Stimulated activated CD8-positive, alpha-beta memory T cell treated with anti-CD3 and anti-CD28 coated beads, Interleukin-4, amount 100 ng/mL, for 1 hour (primary cell): ENCODE measurements at places on chromosomes 1 and 21.

DNA sequence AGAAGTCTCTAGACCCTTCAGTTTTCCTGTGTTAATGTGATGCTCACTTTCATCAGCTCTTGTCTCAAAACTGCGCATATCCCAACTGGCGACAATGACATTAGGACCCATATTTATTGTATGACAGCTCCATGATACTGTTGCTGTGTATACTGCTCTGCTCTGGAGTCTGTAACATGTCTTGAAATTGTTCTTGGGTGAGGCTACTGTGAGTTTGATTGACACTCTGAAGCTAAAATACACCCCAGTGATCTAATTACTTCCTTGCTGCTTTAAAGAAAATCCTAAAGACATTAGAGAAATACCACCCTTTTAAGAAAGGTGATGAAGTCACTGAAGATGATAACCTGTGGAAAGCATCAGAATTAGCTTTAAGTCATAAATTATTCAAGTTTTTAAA is 1046.2 kb downstream of the KCNT2 start:
- DNase-seq = no peak

DNA sequence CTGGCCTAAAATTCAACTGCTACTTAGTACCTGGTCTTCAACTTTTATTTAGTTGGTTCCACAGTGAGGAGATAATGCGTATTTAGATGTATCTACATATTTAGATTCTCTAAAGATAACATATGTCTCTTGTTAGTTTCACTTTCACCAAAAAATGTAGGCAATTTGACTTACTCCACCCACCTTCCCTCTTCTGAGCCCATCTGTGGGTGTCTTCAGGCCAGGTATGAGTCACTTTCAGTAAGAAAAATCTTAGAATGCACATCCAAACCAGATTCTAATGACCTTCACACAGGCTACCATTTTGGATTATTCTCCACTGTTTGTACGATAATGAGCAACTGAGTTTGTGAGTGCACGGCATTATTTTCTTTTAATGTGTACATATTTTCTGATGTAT is 501.7 kb downstream of the NEGR1 start:
- DNase-seq = no peak

DNA sequence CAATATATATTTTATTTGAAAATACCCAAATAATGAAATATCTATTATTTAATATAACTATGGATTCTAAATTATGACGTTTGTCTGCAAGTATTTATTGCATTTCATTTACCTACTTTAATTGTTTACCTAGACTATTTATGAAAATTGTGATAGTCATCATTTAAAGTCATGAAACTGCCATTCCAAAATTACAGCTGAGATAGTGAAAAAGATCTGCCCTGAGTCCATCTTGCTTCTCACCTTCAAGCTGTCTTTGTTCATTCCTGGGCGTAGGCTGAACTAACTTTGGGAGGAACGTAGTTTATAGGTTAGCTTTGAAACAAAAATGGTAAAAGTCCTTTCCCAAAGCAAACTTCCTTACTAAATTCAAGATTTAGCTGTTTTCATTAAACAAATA is 12.4 kb upstream of the HPDL start:
- no peak for DNase-seq

DNA sequence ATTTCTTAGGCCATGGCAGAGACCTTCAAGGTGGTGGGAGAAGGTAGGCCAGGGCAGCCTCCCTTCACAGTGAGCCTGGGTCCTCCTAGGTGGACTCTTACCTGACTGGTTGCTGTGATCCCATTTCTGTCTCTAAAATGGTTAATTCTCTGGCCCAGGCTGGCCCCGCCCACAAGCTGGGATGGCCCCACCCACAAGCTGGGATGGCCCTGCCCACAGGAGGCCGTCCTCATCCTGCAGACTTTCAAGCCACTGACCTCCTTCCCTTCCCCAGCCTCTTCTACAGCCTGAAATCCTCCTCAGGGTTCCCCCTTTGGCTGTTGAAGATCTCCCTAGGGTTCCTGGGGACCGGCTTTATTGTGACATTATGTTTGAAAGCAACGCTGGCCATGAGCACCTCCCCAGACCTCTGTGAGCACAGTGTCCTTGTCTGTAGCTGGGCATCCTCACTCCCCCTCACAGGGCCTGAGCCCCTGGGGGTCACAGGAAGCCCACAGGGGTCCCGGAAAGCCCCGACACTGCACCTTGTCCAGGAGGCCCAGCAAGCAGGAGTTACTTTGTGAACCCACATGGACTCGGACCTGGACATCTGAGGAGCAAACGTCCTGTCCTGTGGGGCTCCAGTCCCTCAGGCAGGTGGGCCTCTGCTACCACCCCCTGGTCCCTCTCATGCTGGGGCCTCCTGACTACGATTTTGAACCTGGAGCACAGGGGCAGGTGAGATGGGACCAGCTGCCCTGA is 621.7 kb downstream of the MATN1 start:
- no peak for DNase-seq

GRCh38 chr1:100107696-100108095 is 25.0 kb downstream of the SASS6 start:
- DNase-seq = no peak

DNA sequence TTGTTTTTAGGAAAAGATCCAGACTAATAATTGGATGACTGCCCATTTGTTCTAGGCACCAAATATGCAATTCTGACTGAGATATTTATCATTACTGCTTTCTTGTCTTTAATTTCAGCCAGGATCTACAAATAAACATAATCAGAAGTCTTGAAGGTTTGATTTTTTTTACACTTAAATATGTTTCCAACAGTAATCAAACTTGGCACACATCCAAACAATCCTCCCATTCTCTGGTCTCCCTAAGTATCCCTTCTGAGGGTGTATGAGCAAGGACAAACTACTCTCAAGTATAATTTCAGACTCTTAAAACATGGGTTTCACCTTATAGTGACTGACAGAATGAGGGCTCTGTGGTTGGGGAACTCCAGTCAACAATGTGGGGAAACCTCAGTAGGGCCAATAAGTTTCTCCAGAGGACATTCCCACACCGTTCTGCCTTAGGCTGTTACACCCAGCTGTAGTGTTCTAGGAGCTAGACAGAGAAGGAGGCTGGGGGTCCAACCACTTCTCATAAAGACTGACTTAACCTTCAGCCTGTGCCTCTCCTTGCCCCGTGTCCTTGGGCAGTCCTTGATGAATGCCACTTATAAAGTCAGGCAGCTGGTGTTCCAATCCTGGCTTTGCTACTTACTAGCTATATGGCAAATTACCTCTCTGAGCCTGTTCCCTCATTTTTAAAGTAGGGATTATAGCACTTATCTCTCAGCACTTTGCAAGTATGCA is 1.5 kb upstream of the PALMD start:
- no peak for DNase-seq

DNA sequence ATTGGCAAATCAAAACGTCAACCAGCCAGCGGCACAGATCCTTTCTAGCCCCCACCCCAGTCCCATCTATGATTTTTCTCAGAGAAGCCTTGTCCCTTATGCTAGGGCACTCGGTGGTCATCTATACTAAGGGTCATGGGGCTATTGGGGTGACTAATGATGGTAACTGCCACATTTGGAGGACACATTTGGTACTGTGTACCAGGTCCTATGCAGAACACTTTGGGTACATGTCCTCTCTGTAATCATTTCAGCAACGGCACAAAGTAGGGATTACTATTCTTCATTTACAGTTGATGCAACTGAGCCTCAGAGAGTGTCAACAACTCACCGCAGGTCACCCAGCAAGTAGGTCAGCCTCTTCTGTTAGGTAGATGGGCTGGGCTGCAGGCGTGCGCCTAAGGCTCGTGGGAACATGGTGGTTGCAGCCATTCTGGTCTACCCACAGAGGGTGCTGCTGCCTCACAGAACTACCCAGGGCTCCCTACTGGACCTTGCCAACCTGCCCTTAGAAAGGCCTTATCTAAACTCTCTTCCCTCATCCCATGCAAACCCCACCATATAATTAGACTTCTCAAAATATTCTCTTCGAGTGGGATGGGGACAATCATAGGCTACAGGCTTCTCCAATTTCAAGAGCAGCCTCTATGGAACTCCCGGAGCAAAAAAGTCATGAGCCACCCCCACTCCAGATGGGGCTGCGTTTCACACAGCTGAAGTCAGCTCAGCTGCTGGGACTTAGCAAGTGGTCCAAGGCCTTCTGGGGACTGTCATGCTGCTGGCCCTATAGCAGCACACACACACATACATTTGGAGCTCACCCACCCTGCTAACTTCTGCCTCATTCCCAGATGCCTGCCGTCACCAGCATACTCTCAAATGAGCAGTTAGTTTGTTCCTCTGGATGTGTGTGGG is 5.8 kb upstream of the SDHB start:
- no peak for DNase-seq

- DNase-seq = no peak
Observed at GRCh38 chr1:88731475-88732269, 47.6 kb downstream of the PKN2 start.

- DNase-seq = no peak
Observed at GRCh38 chr1:54591127-54591756, 32.1 kb downstream of the FAM151A start.

GRCh38 chr1:244958593-244958992 is 94.2 kb upstream of the HNRNPU start:
- no peak for DNase-seq

GRCh38 chr1:152348447-152348846 is 11.4 kb downstream of the FLG2 start:
- no peak for DNase-seq

DNA sequence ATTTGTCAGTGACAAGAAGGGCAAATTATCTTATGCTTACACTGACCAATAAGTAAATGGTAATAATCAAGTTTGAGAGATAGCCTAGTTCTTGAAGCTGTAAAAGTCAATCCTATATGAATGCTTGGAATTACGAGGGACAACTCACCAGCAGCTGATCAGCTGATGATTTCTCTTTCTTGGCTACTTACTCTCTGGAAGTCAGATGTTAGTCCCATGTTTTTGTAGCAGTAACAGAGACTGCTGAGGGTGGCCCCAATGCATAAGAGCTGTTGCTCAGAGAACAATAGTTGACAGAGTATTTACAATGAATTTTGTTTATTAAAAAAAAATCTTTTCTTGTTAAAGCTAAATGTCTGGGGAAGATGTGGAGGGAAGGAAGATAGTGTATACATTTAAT is 39.3 kb downstream of the CD160 start:
- no peak for DNase-seq

DNA sequence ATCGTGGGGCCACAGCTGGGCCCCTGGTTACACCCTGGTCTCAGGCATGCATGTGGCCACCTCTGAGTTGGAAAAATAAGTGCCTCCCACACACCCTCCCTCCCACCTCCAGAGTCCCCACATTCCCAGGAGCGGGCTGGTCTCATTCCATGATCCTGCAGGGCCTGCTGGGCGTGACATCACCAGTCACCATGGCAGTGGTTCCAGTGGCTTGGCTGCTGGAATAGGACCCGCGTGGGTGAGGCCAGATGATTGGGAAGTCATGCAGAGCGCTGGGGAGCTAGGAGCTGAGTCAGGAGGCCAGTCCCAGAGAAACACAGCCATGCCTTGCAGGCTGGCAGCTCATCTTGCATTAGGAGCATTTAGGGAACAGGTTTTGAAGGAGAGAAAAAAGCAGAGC is 125.4 kb upstream of the TMEM51 start:
- DNase-seq = no peak

DNA sequence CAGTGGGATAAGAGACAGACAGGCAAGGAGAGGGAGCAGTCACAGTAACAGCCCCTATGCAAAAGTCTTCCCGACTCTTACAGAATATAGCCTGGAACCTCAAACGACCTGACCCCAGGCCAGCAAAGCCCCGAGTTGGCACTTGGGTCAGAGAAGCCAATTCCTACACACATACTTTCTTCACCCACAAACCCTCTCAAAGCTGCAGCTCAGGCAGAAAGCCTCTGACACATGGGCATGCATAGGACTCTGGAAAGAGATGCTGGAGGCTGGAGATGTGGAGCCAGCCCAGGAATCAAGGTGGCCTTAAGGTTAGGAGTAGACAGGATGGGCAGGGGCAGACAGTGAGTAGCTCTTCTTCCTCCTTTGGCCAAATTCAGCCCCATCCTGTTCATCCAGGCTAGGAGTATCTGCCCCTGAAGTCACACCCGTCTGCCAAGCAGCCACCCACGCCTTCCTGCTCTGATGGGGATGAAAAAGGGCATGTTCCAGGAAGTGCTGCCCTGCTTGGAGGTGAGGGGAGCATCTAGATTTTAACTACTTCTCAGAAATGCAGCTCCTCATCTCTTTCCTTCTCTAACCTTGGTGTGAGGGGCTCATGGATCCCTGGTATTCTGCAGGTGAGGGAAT is 7.8 kb downstream of the SLC41A1 start:
- DNase-seq = no peak

- no peak for DNase-seq
Observed at GRCh38 chr21:42153746-42154145, 65.2 kb upstream of the ABCG1 start.

- no peak for DNase-seq
Observed at GRCh38 chr1:28867850-28868249, 46.5 kb upstream of the EPB41 start.

GRCh38 chr1:201648066-201648906 is 109.4 kb downstream of the NAV1 start:
- no peak for DNase-seq

DNA sequence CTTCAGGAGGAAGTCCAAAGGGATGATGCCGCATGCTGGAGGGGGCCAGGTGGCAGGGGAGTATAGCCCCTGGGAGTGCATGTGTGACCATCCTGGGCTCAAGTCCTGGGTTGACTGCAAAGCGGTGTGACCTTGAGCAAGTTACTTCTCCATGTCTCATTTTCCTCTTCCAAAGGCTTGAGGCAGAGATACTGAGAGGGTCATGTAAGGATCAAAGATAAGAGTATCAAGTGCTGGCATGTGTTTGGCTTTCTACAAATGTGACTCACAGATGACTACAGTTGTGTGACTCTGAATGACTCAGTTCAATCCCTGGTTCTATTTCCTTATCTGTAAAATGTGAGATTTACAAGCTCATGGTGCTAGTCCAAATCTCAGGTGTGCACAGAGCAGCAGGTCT is 26.1 kb downstream of the PROK1 start:
- DNase-seq = no peak

- DNase-seq = no peak
Observed at GRCh38 chr1:204992201-204992997, 50.6 kb upstream of the CNTN2 start.

- no peak for DNase-seq
Observed at GRCh38 chr21:16239659-16240265, 510.0 kb downstream of the USP25 start.

DNA sequence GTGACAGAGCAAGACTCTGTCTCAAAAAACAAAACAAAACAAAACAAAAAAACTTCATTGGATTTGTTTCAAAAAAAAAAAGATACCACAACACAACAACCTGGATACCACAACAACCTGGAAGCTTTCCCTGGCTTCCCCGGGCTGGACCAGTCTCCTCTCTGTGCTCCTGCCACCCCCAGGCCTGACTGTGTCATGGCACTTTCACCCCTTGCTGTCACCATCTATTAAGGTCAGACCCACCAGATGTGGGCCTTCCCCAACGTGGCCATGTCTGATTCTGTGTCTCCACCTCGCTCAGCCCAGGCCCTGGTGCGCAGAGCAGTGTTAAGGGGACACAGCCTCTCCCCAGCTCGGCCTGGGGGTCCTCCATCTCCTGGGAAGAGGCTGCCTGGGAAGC is 28.3 kb upstream of the ACOT11 start:
- DNase-seq = no peak
